SHP77 (cell line): ENCODE measurements at places on chromosomes 12 and 14.

DNA sequence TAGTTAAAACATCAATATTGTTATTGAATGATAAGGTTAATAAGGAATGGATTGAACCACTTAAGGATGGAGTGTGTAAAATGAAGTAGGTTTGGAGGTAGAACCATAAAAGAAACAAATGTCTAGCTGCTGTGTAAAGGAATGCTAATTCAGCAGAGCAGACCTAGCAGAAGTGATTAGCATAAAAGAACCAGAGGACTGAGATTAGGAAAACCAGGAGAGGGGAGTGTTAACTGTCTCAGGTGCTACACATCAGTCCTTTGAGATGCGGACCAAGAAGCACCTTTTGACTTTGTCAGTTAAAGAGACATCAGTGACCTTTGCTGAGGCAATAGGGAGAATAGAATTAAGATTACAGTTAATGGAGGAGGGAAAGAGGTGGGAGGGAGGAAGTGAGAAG is 84.5 kb downstream of the PLEKHA5 start:
- DNase-seq = no peak

GRCh38 chr14:104356020-104356737 is 217.8 kb downstream of the KIF26A start:
- DNase-seq = no peak

DNA sequence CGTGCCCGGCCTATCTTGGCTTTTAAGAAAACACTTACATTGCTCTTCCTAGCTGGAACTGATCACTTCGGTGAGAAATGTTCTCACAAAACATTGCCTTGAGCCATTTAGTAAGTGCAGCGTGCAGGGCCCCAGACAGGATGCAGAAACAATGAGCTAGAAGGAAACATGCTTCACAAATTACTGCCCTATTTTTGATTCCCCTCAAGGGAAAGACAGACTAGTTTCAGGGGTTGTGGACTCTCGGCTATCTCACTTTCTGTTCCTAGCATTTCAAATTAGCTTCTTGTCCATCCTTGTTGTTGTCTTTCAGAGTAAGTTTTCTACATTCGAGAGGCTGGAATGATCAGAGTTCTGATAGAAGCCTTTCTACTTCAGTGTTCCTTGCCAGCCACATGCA is 21.6 kb downstream of the TGFB3 start:
- DNase-seq = no peak

GRCh38 chr14:104115131-104115600 is 23.2 kb upstream of the KIF26A start:
- no peak for DNase-seq

- no peak for DNase-seq
These were observed 11.0 kb downstream of the TPCN1 start for GRCh38 chr12:113232089-113232839.
